NCI-H510A (cell line): ENCODE measurements at places on chromosomes 12 and 14.

GRCh38 chr12:97368462-97369163 is 94.0 kb upstream of the RMST start:
- no peak for DNase-seq

DNA sequence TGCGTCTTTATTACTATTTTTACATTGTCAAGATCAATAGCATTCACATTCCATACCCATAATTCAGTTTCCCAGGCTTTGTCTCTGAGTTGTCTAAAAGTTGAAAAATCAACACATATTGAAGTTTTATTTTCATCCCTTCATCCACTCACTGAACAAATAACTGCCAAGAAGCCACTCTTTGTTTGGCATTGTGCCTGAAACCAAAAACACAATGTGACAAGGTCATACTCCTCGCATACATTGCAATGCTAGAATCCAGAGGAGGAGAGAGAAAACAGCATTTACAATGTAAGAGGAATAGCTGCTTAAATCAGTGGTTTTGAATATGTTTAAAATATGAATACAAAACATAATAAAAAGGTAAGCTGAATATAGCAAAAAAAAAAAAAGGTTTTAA is 71.8 kb downstream of the CCDC60 start:
- no peak for DNase-seq

GRCh38 chr12:99019798-99020197 is 374.7 kb downstream of the APAF1 start:
- no peak for DNase-seq

GRCh38 chr14:92792885-92793284 is 1.2 kb upstream of the GOLGA5 start:
- DNase-seq = no peak

DNA sequence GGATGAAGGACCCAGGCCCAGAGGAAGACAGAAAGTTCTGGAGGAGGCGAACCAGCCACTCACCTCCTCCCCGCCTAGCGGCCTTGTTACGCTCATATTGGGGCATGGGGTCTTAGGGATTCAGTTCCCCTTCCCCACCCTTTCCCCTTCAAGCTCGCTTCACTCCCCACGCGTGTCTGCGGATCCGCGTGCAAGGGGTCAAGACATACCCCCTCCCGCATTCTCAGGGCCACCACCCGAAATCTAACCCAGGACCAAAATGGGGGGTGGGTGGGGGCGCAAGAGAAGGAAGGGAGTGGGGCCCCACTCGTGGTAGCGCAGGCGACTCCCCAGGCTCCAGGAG is 584 bp upstream of the RFX4 start:
- no peak for DNase-seq

DNA sequence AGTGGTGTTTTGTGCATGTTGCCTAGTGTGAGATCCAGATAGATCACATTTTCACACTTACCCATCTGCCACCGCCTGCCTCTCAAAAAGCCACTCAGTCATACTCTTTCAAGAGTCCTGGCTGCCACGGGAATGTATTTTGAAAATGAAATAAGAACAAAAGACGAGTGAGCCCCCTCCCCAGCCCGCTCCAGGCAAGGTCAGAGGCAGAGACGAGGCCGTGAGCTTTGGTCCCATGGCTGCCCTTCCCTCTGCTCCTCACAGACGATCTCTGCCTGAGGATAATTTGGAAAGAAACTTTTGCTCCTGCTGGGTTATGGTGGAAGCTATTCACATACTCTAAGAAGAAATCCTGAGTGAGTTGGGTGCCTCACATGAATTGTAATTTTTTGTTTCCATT is 924.3 kb downstream of the BCL11B start:
- DNase-seq = no peak

- DNase-seq = no peak
These were observed 331.1 kb downstream of the BCL11B start for GRCh38 chr14:98940693-98941437.

GRCh38 chr12:65529771-65530435 is 251.4 kb downstream of the MSRB3 start:
- DNase-seq = no peak

GRCh38 chr12:14283489-14284144 is 81.9 kb upstream of the ATF7IP start:
- peak; percentile 59 for DNase-seq

DNA sequence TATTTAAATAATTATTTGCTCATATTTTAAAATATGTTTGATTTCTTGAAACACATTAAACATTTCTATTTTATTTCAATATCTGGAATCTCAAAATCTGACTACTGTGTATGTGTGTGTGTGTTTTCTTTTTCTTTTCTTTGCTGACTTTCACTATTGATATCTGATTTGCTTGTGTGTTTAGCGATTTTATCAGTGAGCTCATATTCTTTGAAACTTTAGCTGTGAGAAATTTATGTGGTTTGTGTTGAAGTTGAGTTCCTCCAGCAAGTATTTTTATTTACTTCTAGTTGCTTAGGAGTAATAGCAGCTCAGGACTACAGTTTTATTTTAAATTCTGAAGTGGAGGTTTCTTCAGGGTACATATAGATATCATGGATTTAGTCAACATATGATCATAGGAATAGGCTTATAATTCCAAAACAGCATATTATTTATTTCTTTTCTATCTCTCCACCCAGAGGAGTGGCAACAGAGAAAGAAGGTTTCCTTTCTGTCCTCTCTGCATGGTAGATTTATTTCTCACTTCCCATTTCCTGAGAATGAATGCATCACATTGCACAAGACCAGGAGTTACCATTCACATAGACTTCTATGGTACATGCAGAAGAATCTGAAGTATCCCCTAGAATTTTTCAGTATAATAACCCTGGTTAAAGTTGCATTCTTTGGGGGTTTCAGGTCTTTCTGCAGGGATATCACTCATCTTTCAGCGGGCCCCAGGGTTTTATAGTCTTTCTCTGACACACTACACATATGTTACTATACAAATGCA is 60.5 kb downstream of the PTPRQ start:
- DNase-seq = no peak

DNA sequence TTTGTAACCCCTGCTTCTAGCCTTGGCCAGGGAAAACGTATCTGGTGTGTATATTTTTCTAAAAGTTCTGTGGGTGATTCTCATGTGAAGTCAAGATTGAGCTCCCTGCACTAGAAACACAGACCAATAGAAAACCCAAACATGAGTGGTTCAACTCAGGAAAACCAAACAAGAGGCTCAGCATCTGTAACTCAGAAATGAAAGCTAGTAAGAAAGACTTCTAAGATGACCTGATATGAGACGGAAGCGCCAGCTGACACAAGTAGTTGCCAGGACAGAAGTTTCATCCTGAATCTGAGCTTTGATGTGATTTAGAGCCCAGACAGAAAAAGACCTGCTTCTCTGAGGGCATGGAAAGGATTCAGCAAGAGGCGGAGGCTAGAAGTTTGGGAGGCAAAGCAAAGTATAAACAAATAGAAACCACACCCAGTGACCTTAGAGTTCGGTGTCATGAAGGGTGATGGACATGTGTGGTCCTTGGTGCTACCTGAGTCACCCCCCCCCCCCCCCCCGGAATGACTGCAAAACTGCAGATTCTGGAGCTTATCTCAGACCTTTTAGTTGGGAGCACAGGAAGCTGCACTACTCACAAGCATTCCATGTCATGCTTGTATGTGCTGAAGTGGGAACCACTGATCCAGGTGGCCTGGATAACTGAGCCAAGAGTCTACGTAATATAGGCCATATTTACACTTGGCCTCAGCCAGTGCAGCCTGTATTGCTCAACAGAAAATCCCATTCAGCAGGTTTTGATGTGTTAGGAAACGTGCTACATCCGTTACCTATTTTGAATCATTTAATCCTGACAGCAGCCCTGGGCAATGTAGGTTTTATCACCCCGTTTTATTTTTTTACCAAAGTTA is 191.3 kb downstream of the ANO6 start:
- DNase-seq = no peak

DNA sequence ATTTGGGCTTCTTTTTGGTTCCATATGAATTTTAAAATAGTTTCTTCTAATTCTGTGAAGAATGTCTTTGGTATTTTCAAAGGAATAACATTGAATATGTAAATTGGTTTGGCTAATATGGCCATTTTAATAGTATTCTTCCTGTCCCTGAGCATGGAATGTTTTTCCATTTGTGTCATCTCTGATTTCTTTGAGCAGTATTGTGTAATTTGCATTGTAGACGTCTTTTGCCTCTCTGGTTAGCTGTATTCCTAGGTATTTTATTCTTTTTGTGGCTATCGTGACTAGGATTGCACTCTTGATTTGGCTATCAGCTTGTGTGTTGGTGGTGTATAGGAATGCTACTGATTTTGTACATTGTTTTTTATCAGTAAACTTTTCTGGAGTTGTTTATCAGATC is 601.9 kb downstream of the SNAPC1 start:
- DNase-seq = no peak

DNA sequence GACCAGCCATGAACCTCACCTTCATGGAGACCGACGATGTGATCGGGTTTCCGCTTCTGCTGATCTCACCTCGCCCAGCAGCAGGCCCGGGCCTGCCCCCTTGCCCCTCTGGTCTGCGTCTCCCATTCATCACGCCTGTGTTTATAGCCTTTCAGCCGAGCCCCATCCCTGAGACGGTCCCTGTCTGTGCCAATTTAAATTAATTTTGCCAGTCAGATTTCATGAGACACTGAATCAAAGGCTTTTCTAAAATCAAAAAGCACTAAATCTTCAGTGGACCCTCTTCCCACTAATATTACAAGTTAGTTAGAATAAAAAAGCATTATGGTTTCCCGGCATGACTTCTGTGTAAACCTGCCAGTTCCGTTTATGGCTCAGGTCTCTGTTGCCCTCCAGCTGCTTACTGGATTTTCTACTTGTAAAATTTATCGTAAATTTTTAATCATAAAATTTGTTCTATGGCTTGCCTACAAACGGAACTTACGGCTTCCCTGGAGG is 155.9 kb downstream of the ESRRB start:
- DNase-seq = peak; percentile 46

- no peak for DNase-seq
These were observed 10.0 kb downstream of the WNT1 start for GRCh38 chr12:48988030-48988649.

DNA sequence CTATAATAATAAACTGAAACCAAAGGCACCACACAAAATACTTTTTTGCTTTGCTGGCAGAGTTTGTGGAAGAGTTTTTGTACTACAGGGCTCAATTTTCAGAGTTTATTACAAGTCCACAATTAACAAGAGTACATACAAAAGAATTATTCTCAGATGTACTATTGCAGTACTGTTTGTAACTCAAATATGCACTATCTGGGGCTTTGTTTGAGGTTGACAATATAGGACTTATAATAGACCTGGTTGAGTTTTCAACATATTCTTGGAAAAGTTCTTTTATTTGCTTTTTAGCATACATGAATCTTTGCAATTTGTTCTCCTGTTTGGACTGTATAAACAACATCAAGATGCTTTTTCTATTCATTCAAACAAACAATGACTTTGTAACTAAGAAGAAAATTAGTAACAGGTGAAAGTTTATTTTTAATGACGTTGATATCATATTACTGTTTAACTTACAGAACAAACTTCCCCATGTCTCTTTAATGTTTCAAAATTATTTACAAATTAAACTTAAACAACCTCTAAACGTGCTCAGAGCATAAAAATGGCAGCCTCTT is 407.4 kb upstream of the PRICKLE1 start:
- no peak for DNase-seq

GRCh38 chr14:34465069-34465859 is 3.2 kb upstream of the SPTSSA start:
- DNase-seq = no peak

- DNase-seq = no peak
These were observed 924 bp upstream of the MANSC1 start for GRCh38 chr12:12350868-12351463.
